ENCODE measurements at places on chromosomes 5 and 9. TPM values are rescaled to one million over a fixed set of nuclear protein-coding genes. Genes with fewer than 3 reads are reported as not detected.

GRCh38 chr9:93267091-93267541, 83.2 kb downstream of the WNK2 start:
- H3K4me3 ChIP-seq: no peak overlapping the region
- no peak overlapping the region for H3K27ac ChIP-seq
- no peaks in the 10 kb centered on the region for H3K4me1 ChIP-seq
- H3K36me3 ChIP-seq: no peaks in the 10 kb centered on the region

DNA sequence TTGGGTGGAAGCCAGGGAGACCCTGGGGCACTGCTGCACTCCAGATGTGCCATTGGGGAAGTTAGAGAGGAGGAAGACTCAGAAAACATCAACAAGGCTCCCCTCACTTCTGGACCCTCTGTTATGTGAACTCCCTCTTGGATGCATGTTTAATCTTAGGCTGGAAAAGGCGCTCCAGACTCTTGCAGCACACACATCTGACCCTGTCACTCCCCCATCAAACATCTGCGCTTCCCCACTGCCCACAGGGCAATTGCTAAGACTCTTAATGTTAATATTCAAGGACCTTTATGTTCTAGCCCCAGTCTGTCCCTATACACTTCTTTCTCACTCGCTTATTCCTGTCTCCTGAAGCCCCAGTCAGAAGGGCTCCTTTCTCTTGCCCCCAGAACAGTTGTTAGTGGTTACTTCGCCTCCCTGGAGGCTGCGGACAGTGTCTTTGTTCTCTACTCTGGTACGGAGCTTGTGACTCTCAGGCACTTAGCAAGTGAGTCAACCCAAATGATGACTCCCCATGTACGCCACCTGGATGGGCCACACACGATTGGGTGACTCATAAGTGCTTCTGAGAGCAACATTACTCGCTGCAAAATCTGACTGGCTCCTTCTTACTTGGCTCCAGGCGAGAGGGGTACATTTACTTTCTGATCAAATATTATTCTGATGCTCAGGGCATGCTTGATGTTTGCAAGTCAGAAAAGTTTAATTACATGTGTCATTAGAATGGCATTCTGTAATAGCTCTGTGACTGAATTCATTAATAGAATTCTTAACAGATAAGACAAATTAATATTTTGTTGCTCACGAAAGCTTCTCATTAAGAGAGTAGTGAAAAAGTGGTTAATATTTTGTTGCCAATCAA, 193.6 kb downstream of the HSPA4 start:
- no peaks in the 10 kb centered on the region for H3K27me3 ChIP-seq
- no peaks in the 10 kb centered on the region for H3K36me3 ChIP-seq
- H3K27ac ChIP-seq: no peak overlapping the region
- H3K4me1 ChIP-seq: peaks cover 18% of the 10 kb centered on the region
- H3K4me3 ChIP-seq: no peak overlapping the region
- peak; percentile 99 for DNase-seq

DNA sequence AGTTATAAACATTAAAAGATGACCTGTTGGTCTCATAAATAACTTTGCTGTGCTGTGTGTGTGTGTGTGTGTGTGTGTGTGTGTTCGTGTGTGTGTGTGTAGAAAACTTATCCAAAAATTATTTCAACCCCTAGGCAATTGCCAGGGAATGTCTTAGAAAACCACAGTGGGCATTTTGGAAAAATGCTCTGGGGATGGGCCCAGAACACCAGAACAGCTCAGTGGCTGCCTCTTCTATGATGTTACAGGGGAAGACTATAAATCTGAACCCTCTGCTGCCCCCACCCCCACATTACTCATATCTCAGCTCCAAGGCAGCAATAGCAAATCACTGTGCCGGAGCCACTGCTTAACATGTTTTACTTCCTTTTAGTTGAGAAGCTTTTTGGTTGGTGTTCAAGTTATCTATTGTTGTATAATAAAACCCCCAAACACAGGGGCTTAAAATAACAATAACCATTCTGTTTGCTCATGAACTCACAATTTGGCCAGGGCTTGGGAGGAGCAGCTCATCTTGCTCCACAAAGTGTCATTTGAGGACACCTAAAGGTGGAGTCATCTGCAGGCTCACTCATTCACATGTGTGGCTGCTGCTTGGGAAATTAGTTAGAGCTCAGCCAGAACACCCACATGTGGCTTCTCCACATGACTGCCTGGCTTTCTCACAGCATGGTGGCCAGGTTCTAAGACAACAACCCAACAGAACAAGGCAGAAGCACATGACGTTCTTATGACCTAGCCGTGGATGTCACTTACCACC, 40.4 kb downstream of the ACTBL2 start:
- no peak overlapping the region for H3K4me3 ChIP-seq
- H3K36me3 ChIP-seq: no peaks in the 10 kb centered on the region
- peaks cover 31% of the 10 kb centered on the region for H3K4me1 ChIP-seq
- H3K27ac ChIP-seq: peak overlapping the region; percentile 73
- peak; percentile 95 for DNase-seq

DNA sequence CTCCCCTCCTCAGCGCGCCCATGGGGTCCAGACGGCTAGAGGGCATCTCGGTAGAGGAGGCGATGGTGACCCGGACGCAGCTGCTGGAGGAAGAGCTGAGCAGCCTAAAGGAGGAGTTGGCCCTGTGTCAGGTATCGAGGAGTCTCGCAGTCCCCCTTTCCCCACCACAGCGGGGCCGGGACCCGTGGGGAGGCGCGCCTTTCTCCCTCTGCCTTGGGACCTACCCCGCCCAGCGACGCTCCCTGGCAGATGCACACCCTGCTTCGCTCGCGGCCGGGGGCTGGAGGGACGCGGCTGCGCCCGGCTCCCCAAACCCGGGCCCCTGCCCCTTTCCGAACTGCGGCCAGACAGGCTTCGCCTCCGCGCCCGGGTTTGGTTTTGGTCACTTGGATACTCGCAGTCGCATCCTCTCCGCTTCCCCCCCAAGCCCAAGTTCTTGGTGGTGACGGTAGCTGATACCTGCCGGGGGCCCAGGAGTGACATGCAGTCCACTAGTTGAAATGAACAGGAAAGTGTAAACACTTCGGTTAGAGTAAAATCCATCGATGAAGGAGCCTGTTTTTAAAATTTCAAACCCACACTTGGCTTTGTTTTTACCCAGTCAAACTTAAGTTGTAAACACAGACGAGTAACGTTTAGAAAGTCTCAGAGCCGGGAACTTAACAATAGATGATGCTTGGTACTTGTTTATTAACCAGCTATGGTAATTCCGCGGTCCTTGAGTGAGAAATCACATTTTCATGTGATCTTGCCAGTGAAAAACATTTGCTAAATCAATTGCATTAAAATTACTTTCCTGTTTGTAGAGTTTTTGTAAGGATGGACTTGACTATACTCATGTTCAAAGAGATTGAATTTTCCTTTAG, 688 bp downstream of the CNTLN start:
- H3K36me3 ChIP-seq: peaks cover 4% of the 10 kb centered on the region
- DNase-seq: peak; percentile 32
- peak overlapping the region; percentile 85 for H3K27ac ChIP-seq
- H3K27me3 ChIP-seq: no peaks in the 10 kb centered on the region
- H3K4me1 ChIP-seq: peaks cover 4% of the 10 kb centered on the region

DNA sequence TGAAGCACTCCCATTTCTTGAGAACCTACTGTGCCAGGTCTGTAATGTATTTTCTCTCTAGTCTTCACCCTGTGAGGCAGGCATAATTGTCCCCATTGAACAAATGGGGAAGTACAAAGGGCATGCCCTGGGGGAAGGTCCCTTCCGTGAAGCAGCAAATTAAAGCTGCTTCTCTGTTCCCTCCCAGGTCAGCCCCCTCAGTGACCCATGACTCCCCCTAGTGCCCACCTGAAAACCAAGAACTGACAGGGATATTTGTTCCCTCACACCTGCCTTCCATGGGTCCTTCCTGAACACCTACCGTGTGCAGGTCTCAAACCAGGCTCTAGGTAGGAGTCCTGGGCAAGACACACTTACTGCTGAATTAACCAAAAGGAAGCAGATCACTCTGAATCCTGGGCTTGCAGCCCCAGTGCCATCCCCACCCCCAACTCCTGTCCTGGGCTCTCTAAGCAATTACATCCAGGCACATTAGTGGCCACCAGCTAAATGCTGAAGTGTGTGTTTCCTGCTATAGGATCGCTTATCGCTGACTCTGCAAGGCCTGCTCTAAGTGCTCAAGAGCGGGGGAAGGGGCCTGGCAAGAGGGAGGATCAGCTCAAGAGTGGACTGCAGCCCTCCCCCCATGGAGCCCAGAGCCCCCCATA, 254.8 kb downstream of the CDK5RAP2 start:
- no peak for DNase-seq
- H3K27me3 ChIP-seq: peaks cover 4% of the 10 kb centered on the region
- H3K4me1 ChIP-seq: no peaks in the 10 kb centered on the region
- H3K27ac ChIP-seq: no peak overlapping the region

DNA sequence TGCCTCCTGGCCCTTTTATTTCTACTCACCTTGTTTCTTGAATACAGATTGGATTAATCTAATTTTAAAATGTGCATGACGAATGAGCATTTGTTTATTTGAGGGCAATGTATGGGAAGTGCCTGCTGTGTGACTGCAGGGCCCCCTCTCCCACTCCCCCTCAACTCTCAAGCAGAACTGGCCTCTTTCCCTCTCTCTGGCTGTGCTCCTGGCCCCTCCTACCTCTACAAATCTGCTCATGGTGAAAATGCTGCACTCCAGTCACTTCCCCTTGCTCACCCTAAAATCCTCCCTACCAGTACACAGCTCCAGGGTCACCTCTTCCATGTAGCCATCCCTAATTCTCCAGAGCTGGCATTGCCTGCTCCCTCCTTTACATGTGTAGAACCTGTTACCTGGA, 17.2 kb upstream of the NDST1 start:
- no peak overlapping the region for H3K4me3 ChIP-seq
- H3K36me3 ChIP-seq: peaks cover 3% of the 10 kb centered on the region
- H3K4me1 ChIP-seq: peaks cover 48% of the 10 kb centered on the region
- peak overlapping the region; percentile 75 for H3K27ac ChIP-seq
- peak; percentile 67 for DNase-seq

Gene NIPAL4
- total RNA-seq: 0.18 TPM

Gene MARCOL
- not detected for total RNA-seq

Gene C5orf58
- not detected for total RNA-seq
